ENCODE measurements at places on chromosomes 1 and 21. TPM values are rescaled to one million over a fixed set of nuclear protein-coding genes. Genes with fewer than 3 reads are reported as not detected.
A peak's percentile ranks its signal among the peaks of the same experiment; 100 is the strongest.

ADAM30 gene
- total RNA-seq = not detected

CD52 gene
- total RNA-seq = not detected

CCDC28B gene
- 15.5 TPM for total RNA-seq

DNA sequence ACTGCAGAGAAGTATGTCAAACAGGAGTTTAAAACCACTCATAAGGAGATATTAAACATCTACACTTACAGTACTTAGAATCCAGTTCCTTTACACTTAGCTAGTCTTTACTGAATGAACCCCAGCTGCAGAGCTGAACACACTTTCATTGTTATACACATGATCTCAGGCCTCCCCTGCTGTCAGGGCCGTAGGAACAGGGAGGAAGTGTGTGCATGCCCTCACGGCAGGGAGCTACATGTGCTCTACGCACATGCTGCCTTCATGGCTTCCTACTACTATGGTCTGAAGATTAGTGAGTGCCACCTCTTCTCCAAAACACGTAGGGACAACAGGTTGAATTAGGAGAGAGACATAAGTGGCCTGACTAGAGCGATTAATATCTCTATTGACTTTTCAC, 191.5 kb downstream of the SIPA1L2 start:
- no peak for DNase-seq

DNA sequence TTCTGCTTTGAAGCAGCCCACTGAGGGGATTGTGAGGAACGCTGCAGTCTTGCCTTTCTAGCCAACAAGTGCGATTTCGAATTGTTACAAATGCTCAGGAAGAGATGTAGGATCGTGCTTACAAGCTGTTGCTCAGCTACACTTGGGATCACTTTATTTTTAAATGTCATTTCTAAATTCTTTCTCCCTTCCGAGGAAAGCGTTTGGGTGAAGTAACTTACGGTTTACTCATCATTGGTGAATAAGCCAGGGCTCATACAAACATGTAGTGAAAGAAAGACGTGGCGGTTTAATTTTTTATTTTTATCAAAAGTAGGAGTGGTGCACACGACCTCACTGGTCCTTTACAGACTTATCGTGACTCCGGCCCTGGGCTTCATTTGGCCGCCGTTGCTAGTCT, 386.6 kb downstream of the KIF26B start:
- H3K4me3 ChIP-seq = no peak overlapping the region
- peaks cover 5% of the 10 kb centered on the region for H3K27me3 ChIP-seq
- H3K4me1 ChIP-seq = peaks cover 19% of the 10 kb centered on the region
- H3K36me3 ChIP-seq = peaks cover 6% of the 10 kb centered on the region

GRCh38 chr1:92985101-92985500, 23.8 kb upstream of the DIPK1A start:
- peaks cover 4% of the 10 kb centered on the region for H3K36me3 ChIP-seq
- peaks cover 13% of the 10 kb centered on the region for H3K4me1 ChIP-seq
- H3K27ac ChIP-seq = no peak overlapping the region

GRCh38 chr1:50354813-50355212, 68.4 kb downstream of the DMRTA2 start:
- H3K27me3 ChIP-seq = peaks cover 15% of the 10 kb centered on the region
- no peak overlapping the region for H3K27ac ChIP-seq
- no peak for DNase-seq
- H3K36me3 ChIP-seq = no peaks in the 10 kb centered on the region
- H3K4me1 ChIP-seq = no peaks in the 10 kb centered on the region

DNA sequence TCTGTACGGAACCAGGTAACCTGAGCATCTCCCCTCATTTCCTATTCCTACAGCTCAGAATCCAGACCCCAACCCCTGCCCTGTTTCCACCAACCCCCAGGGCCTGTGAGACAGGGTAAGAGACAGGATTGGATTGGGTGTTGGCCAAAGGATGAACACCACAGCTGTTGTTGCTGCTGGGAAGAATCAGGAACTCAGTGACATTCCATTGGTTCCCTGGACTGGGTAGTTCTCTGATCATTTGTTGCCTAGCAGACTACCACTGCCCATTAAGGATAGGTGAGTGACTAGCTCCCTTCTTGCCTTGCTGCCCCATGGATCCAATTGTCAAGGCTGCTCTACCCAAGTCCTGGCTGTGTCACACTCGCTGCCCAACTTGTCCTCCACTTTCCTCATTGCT, 10.0 kb downstream of the NCSTN start:
- H3K27ac ChIP-seq = no peak overlapping the region
- H3K36me3 ChIP-seq = peaks cover 33% of the 10 kb centered on the region

DNA sequence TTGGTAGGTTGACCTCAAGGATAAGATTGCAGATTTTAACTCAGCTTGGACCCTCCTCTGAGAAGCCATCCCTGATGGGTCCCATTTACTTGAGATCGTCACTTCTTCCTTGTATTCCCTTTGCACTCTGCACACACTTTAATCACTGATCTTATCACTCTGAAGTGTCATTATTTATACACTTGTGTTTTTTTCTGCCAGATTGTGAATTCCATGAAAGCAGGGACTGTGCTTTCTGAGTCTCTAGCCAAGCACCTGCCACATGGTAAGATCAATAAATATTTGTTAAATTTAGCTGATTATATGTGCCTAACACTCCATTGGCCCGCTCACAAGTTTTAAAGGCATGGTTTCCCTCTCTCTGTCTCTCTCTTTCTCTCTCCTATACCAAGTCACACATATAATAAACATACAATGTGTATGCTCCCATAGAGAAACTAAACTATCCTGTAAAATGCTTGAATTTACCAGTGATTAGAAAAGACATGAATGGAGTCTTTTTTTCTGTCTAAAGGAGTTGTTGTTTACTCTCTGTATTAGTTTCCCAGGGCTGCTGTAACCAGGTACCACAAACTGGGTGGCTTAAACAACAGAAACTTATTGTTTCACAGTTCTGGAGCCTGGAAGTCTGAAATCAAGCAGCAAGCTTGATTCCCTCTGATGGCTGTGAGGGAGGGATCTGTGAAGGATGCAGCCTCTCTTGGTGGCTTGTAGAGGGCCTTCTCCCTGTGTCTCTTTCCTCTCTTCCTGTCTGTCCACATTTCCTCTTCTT, 105.2 kb upstream of the GADD45A start:
- peaks cover 35% of the 10 kb centered on the region for H3K4me1 ChIP-seq
- H3K36me3 ChIP-seq = peaks cover 6% of the 10 kb centered on the region

DNA sequence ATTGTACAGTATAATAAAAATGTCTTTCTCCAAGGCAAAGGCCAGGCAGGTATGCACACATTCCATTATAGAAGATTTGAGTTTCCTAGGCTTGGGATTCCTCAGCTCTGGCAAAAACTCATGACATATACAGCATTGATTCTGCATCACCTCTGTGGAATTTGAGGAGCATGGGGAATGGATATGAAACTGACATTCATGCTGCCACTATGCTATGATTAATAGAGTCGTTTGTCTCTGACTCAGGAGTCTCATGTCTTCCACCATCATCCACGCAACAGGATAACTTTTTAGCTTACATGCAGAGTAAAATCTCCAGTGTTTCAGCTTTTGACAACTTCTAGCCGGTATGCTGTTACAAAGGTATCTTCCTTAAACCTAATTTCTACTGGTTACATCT, 49.8 kb upstream of the ADORA3 start:
- peak overlapping the region; percentile 89 for H3K27ac ChIP-seq
- H3K4me1 ChIP-seq = peaks cover 48% of the 10 kb centered on the region
- peaks cover 8% of the 10 kb centered on the region for H3K36me3 ChIP-seq
- H3K27me3 ChIP-seq = peaks cover 1% of the 10 kb centered on the region

Measured in HFFc6 (cell line).